ENCODE measurements at places on chromosomes 3 and 15. TPM values are rescaled to one million over a fixed set of nuclear protein-coding genes. Genes with fewer than 3 reads are reported as not detected.

DNA sequence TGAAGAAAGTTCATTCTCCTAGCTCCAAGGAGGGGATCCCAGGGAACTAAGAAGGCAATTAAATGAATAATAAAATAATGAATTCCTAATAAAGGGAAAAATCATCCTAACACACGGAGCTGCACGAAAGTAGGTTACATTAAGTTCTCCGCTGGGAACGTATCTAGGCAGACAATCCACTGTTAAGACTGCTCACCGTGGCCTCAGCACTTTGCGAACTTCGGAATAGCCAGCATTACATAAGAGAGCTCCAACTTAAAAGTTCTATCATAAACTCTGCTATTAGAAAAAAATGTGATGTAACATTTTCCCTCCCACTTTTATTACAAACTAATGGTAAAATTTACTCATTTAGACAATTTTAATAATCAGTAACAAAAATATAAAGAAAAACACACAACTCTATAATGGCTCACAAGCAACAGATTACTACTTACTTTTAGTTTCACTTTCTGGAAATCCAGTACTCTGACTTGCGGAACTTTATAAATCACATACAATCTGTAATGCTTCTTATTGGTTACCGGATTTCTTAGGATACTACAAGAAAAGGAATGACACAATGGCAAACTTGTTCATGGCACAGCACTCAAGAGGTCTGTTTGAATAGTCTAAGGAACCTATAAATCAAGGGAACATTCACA is 8.5 kb downstream of the SNRPA1 start:
- no peak for DNase-seq

DNA sequence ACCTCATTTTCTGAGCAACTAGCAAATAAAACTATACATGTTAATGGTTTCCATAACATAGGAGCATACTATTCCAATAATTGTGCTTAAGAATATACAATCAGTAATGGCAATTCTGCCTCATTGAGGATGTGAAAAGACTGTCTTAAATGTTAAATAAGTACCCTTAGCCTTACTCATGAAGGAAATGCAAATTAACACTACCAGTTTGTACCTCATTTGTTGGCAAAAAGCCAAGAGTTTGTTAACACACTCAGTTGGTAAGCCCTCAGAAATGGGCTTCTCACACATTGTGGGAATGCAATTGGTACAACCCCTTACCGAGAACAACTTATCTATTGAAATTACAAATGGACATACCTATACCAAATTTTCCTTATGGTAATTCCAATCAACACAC is 9.2 kb upstream of the STT3B start:
- no peak for DNase-seq

DNA sequence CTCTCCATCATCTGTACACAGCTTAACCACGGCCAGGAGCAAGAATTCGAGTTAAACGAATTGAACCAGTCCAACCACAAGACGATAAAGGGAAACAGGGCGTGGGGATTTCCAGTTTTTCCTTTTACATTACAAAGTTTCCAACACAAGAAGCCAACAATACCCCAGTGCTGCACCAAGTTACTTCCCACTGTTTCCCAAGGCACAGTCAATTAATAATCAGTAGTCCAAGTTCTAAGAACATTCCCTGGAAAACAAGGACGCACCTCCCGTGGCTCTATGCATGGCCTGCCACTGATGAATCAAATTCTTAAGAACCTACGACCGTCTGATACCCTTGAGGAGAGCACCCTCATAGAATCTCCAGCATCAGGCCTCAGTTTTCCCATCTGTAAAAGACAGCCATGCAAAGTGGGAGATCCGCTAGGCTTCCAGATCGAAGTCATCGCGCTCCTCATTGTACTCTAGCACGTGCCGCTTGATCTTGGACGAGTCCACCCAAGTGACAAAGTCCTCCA is 774 bp downstream of the IMP3 start:
- DNase-seq: no peak

DNA sequence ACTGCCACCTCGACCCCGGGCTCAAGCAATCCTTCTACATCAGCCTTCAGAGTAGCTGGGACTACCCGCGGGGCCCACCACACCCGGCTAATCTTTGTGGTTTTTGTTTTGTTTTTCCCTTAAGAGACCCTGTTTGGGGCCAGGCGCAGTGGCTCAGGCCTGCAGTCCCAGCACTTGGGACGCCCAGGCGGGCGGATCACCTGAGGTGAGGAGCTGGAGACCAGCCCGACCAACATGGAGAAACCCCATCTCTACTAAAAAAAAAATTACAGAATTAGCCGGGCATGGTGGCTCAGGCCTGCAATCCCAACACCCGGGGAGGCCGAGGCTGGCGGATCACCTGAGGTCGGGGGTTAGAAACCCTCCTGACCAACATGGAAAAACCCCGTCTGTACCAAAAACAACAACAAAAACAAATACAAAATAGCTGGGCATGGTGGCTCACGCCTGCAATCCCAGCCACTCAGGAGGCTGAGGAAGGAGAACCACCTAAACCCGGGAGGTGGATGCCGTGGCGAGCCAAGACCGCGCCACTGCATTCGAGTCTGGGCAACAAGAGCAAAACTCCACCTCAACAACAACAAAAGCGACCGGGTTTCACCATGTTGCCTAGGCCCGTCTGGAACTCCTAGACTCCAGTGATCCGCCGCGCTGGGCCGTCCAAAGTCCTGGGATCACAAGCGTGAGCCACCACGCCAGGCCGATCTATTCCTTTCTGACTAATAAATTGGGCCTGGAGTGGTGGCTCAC is 8.1 kb upstream of the FAN1 start:
- DNase-seq: no peak

DNA sequence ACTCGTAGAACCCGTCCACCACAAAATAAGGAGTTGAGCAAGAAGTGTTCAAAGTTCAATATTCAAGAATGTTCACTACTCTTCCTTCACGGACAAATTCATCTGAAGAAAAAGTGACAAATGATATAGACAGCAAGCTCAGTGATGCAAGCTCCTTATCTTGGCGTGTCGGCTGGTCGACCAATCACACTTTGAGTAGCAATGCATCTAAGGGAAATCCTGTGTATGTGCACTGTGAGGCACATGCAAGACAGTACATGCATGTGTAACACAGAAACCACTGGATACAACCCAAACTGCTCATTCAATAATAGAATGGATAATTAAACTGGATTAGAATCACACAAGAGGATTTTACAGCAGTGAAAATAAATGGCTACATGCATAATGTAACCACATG is 64.4 kb upstream of the CSPG5 start:
- no peak for DNase-seq

DNA sequence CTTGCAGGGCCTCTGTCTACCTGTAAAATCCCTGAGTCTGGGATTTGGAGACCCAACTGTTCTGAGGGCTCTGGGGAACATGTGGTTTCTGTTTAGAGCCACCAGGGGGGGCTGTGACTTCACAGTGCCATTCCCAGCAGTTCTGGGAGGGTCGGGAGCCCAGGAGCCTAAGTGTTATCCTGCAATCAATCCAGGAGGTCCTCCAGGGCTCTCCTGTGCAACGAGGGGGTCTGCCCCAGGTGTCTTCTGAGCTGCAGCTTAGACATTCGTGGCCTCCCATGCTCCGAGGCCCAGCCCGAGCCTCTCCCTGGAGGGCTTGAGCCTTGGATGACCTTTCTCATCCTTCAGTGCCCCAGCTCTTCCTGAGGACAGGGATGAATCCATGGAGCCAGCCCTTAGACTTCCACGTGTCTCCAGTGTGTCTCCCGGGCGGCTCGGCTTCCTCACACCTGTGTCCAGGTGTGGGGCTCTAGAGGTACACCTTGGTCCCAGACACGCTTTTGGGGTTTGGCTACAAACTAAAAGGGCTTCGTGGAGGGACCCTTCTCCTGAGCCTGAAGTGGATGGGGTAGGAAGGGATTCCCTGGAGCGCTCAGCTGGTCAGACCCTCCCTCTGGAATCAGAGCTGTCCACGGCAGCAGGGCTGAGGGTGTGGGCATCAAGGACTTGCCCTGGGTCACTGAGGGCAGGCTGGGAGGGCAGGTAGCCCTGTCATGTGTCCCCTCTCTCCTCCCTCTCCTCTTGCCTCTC is 20.3 kb upstream of the ABTB1 start:
- peak; percentile 54 for DNase-seq

COL8A1 gene
- total RNA-seq: 12.5 TPM

Data from stomach (tissue), 19 donors.